ENCODE measurements at places on chromosomes 7 and 10.

DNA sequence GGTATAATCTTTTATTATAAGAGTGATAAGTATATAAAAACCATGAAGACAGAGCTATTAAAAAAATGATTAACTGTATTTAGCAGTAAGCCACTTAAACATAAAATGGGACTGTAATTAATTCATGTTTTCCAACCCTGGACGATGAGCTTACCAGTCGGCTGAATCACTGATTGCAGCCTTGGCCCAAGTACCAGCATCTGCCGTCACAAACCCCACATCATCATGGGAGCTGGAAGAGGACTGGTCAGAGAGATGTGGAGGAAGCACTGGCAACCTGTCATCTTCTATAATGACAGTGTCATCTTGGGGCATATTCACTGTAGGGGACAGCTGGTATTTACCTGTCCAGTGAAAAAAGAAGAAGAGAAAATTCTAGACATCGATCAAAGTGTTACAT is 473.6 kb downstream of the PARD3 start:
- DNase-seq, result peak; percentile 37

- no peak for DNase-seq
Observed at GRCh38 chr7:2237109-2237602, 4.4 kb upstream of the MAD1L1 start.

DNA sequence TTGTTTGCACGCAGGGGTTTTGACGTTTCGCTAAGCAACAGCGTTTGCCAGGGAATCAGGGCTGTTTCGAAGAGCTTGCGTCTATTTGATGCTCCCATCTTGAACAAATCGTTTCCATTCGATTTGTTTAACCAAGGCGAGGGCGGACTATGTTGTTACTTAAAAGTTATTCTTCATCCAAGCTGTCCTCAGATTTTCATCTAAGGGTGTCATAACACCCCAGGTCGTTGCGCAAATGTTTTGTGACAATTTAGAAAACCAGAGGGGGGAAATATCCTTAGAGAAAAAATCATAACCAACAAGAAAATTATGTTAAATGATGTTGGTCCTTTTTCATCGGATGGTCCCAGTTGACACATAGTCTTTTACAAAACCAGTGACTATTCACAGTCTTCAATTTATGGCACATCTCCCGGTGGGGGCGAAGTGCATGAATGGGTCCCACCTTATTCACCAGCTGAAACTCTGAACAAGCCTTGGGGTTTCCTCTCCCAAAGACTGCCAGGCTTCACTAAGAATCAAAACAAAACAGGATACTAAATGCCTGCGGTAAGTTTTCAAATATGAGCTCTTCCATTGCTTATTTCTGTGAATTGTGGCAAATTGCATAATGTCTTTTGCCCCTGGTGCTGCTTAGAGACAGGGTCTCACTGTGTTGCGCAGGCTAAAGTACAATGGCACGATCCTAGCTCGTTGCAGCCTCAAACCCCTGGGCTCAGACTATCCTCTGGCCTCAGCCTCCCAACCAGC is 109.9 kb downstream of the REEP3 start:
- no peak for DNase-seq

- DNase-seq, result peak; percentile 93
Observed at GRCh38 chr7:7870555-7870954, 98.0 kb upstream of the GLCCI1 start.

GRCh38 chr10:99539820-99540219 is 7.1 kb downstream of the NKX2-3 start:
- DNase-seq, result no peak

DNA sequence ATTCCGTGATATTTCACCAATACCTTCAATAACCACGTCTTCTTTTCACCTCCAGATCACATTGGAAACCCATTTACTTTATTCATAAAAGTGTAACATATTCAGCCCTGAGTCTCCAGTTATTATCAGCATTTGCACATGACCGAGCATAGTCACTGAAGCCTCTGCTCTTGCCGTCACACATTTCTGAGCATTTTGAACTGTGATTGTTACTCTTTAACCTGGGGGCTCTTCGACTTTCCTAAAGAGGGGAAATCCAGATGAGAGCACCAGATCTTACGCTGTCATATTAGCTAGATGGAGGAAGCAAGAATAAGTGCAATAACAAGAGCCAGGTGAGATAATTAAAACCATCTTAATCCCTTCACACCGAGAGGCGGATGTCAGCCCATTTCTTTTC is 260.0 kb upstream of the NRP1 start:
- DNase-seq, result no peak

GRCh38 chr7:151796871-151797537 is 79.9 kb downstream of the PRKAG2 start:
- no peak for DNase-seq

DNA sequence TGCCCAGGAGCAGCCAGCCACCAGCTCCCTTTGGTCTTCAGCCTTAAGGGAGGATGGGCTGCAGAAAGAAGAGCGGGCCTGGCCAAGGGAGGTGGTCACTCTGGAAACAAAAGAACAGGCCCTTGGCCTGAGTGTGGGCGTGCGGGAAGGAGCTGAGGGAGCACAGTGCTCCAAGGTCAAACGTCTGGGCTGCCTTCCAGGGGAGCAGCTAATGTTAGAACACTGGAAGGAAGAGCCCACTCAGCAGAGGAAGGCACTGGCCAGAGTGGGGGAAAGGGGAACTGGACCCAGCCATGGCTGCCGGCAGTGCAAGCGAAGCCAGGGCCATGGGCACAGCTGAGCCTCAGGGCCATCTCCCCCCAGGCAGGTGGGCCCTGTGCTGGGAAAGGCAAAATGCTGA is 42.7 kb downstream of the FAM53B start:
- DNase-seq, result no peak

DNA sequence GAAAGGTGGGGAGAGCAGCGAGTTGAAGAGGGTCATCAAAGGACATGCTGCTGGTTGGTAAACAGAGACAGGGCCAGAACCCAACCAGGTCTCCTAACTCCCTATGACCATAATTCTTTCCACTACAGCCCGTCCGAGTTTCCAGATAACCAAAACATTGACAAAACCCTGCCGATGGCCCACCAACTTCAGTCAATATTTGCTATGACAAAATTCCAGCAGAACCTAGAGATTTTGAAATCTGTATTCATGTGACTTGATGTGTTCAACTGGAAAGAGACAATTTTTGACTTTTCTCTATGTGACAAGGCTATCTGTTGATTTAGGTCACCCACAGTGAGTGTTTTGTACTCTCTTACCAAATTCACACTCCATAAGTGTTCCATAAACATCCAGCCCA is 86.7 kb downstream of the NHLRC2 start:
- no peak for DNase-seq

DNA sequence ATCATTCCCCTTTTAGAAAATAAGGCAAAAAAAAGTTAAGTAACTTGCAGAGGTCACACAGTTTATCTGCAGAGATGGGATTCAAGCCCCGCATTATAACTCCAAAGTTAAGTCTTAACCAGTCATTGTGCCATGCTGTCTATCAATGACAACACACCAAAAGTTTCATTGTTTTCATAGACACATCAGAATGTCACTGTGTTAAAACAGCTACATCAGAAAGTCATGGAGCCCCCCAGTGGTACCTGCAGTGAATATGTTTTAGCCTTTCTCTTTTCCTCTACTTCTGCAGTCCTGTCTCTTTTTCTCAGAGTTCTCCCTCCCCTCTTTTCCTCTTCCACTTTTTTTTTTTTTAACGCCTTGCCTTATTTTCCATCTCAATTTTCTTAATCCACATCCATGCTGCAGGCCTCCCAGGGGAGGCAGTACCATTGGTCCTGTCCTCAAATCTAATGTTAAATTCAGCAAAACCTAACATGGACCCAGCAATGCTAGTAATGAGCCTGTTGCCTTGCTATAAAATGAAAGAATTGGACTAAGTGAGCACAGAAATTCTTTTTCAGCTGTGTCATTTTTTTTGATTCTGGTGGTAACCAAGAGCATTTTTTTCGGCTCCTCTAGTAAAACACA is 3.8 kb upstream of the NRCAM start:
- peak; percentile 76 for DNase-seq

DNA sequence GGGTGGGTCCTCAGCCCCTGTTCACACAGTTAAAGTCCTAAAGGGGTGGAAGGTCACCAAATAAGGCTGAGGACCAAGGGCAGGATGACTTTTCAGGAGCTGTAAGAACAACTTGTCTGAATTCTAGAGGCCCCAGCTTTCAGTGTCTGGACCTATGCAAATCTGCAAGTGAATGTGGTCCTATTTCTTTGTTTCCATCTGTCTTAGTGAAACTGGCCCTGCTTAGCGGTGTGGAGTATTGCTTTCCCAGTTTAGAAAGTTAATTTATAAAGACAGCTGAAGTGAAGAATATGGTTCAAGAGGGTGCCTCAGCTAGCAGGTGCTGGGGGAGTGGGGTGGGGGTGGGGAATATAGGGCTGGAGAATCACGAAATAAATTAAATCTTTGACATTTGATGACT is 40.1 kb downstream of the HHEX start:
- no peak for DNase-seq

DNA sequence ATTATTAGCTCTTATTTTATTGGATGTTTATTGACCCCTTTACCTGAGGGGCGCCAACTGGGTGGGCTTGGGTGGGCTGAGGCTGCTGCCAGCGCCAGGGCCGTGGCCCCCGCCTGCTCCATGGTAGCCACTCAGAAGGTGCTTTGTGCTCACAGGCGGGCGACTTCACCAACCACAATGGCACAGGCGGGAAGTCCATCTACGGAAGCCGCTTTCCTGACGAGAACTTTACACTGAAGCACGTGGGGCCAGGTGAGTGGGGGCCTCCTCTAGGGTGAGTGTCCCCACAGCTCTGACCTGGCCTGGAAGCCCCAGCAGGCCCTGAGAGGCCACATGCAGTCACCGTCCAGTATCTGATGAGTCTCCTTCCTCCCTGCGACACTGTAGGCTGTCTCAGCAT is 4.1 kb downstream of the PPIF start:
- DNase-seq, result no peak

GRCh38 chr7:151433721-151434400 is 6.1 kb downstream of the CRYGN start:
- no peak for DNase-seq

DNA sequence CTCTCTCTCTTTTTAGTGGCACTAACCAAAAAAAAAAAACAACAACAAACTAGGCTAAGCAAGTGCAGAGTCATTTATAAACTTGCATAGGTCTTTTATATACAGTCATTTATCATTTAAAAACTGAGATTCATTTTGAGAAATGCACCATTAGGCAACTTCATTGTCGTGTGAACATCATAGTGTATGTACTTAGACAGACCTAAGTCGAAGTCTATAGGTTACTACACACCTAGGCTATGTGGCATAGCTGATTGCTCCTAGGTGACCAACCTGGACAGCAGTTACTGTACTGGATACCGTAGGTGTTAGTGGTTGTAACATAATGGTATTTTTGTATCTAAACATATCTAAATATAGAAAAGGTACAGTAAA is 109.1 kb upstream of the SAMD8 start:
- no peak for DNase-seq

DNA sequence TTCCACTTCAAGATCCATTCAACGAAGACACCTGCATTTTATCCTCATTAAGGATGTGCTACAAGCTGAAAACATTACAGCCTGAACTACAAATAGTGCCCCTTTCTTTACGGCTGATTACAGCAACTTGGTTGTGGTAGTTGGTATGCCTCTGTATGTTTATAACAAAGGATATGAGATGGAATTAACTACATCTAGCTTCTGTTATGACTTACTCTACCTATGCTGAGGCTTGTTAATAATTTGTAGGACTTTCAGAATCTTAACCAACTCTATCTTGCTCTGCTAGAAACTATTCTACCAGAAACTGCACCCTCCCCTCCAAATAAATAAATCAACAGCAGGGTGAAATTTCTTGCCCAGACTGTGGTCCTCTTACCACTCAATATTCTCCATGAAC is 448.1 kb downstream of the GRM8 start:
- DNase-seq, result no peak

GRCh38 chr10:17865351-17865750 is 56.2 kb downstream of the MRC1 start:
- no peak for DNase-seq

DNA sequence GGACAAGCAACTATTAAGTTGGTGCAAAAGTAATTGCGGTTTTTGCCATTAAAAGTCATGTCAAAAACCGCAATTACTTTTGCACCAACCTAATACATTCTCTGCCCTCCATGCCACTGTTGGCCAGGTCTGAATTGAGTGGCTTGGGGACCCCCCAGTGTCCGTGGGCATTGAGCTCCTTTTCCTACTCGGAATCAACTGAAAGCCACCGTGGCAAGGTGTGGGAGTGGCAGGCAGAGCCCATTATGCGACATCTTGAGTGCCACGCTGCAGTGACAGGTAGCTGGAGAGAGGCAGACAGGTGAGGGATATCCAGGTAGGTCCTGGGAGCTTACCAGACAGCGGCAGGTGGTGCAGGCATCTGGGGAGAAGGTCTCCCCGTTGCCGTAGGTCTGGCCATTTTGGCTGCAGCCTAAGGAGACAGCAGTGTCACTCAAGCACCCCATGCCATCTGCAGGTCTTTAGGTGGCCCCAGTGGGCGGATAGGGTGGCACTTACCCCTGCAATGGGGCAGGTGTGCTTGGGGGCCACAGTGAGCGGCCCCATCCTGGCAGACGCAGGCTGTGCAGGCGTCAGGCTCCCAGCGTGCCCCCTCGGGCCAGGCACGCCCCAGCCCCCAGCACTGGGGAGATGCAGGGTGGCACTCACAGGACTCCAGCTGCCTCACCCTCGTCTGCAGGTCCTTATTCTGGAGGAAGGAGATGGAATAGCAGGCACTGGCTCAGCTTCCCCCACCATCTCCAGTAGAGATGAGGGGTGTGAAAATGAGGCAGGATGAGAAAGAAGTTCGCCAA is 3.5 kb downstream of the KCP start:
- no peak for DNase-seq

DNA sequence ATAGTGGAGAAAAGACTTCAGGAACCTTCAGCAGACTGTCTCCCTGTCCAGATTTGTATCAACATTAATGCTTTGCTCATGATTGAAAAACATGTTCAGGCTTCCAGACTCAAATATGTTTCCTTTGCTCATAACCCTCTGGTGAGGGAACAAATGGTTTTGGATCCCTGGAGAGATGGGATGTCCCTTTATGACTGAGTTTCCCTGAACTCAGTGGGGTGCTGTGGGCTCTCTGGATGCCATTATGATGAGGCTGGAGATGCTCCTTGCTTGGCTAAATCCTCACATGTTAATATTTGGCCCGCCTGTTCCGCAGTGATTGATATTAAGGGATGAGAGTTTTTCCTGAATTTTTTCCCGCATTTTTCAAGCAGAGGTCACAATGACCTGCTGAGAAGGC is 749.4 kb downstream of the SUGCT start:
- DNase-seq, result no peak

DNA sequence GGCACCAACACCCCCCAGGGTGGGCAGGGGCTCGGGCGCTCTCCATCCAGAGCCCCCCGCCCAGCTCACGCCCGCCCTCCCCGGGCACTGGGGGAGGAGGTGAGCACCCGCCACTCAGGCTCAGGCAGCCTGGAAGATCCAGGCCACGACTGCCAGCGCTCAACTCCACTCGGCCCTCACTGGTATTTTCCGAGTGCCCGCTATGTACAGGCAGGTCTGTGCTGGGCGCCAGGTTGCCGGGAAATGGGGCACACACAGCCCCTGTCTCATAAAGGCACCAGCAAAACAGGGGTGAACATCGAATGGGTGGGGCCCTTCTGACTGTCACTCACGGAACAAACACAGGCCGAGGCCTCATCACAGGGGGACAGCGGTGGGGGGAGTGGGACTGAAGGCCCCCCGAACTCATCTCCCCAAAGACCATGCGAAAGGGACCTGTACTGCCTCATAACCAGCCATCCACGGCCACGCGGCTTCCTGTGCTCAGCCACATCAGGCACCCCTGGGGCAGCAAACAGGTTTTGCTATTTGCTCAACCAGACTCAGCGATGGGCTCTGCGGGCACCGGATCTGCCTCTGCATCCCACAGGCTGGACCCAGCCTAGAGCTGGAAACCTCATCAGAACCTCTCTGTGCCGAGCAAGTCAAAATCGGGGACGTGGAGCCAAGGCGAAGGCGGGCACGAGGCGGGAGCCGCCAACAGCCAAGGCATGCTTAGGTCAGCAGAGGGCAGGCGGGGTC is 98.7 kb upstream of the DNAAF5 start:
- DNase-seq, result no peak

Measured in NCI-H1105 treated with DMSO at 0.1 percent for 48 hours (cell line).